ENCODE measurements at places on chromosomes 6 and 20.

DNA sequence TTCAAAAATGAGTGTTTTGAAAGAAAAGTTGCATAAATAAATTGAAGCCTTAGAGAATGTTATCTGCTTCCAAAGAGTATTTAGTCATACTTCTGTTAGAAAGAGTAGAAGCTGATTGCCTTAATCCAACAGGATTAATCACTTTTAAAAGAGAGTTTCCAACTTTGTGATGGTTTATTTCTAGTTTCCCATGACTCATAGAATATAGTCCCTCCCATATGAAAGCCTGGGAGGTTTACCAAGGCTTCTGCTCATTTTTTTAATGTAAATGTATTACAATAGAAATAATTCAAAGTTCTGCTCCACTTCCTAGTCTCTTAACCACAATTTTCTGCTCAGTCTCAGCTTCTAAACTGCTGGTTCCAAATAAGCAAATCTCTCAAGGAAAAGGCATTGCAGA lies 118.0 kb upstream of the IRAK1BP1 start:
- DNase-seq: no peak

GRCh38 chr6:6407071-6407741 lies 86.7 kb upstream of the F13A1 start:
- DNase-seq: peak; percentile 70

DNA sequence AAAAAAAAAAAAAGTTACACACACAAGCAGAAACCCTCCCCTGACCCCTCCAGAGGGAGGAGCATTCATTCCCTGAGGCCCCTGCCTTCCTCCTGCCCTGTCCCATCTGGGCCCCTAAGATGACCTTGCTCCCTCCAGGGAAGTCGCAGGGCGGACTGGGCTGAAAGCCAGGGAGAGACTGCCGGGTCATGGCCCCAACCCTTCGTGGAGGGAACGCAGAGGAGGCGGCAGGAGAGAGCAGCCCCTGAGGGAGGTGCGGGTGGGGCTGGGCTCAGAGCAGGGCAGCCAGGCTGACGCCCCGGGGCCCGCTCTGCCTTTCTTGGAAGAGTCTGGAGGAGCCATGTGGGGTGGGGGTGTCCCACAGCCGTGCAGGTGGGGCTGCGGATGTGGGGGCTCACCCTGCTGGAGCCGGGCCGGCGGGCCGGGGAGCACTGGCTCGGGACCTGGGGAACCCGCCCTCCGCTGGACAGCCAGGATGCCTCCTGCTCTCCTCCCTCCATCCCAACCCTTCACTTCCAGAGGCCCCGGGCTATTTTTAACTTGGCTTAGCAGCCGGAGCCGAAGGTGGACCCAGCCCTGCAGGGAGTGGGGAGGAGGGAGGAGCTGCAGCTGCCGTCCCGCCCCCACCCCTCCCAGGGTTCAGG lies 15.0 kb upstream of the ABHD16B start:
- no peak for DNase-seq

DNA sequence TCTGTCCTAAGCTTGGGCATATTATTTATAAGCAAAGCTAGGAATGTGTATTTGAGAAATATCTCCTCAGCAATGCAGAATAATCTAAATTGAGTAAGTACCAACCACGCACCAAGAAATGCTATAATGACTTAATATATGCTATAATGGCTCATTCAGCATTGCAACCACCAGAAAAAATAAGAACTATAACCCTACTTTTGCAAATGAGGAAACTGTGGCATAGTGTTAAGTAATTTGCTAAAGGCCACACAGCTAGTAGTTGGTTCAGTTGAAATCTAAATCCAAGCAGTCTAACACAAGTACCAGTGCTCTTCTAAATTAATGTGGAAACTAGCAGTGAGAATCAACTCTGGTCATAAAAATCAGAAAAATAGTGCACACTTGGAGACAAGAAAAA lies 35.7 kb downstream of the HBS1L start:
- DNase-seq: no peak

GRCh38 chr6:166830891-166831363 lies 125.4 kb downstream of the RNASET2 start:
- no peak for DNase-seq

GRCh38 chr6:43541774-43542471 lies 25.0 kb downstream of the POLR1C start:
- DNase-seq: no peak

- DNase-seq: no peak
Measured at GRCh38 chr20:5430670-5431069, 113.9 kb upstream of the PROKR2 start.

- DNase-seq: no peak
Measured at GRCh38 chr6:127971386-127971785, 70.5 kb upstream of the THEMIS start.

- DNase-seq: no peak
Measured at GRCh38 chr20:5497556-5497955, 180.8 kb upstream of the PROKR2 start.

GRCh38 chr6:165968408-165968807 lies 199.2 kb downstream of the TBXT start:
- no peak for DNase-seq

- no peak for DNase-seq
Measured at GRCh38 chr20:38833857-38834164, 28.3 kb downstream of the PPP1R16B start.

- peak; percentile 3 for DNase-seq
Measured at GRCh38 chr6:133240511-133241085, 559 bp upstream of the EYA4 start.

GRCh38 chr6:25899123-25899522 lies 25.1 kb upstream of the SLC17A3 start:
- DNase-seq: no peak

GRCh38 chr6:167442245-167442644 lies 117.4 kb downstream of the TTLL2 start:
- DNase-seq: no peak

DNA sequence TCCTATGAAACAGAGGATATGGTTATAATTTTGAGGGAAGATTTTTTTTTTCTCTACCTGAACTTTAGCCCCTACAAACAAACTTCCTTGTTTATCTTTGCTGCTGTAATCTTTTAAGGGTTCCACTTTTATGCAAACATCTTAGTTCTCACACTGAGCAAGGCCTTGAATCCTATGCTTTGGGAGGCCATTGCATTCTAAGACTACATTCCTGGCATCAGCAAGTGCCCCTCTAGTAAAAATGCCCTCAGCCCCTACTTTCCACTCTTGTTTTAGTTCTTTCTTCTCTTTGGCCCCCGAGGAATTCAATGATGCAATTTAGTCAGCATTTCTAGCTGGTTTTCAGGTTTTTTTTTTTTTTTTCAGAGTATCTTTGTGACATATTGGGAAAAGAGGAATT lies 8.1 kb upstream of the AHI1 start:
- no peak for DNase-seq

DNA sequence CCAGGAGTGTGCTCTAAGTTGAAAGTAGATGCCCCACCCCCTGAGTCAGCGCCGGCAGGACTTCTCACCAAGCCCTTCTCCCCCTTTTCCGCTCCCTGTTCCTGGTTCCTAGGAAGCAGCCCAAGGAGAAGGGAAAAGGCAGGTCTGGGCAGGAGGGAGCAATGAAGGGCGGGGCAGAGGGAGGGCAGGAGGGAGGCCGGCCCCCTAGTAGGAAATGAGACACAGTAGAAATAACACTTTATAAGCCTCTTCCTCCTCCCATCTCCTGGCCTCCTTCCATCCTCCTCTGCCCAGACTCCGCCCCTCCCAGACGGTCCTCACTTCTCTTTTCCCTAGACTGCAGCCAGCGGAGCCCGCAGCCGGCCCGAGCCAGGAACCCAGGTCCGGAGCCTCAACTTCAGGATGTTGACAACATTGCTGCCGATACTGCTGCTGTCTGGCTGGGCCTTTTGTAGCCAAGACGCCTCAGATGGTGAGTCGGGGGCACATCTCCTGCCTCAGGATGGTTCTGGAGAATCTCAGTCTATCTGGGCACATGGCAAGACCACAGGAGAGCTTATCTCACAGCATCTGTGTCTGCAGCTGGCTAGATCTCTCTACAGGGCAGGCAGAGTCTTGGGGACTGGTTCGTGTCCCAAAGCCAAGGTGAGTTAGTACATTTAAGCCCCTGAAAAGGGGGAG lies at the start of gene PROCR:
TSS of gene PROCR (plus strand) at position 320 of the 681 bp plus-strand sequence. CDS start at position 403, 83 bp downstream.
- no peak for DNase-seq

DNA sequence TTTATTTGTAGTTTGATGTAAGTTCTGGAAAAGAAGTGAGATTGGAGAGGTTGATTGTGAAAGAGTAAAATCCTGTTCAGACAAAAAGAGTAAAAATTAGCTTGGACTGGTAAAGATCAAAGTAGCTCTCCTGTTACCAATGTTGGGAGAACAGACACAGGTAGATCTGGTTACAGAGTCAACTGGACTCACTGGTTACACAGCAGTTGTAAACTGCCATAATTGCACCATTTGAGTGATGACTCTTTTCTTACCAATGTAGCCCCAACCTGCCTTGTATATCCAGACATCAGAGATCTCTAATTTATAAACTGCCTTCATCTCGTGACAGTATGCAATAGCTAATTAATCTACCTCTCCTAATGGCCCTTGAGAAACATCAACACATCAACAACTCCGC lies 165.6 kb upstream of the PRSS16 start:
- no peak for DNase-seq

DNA sequence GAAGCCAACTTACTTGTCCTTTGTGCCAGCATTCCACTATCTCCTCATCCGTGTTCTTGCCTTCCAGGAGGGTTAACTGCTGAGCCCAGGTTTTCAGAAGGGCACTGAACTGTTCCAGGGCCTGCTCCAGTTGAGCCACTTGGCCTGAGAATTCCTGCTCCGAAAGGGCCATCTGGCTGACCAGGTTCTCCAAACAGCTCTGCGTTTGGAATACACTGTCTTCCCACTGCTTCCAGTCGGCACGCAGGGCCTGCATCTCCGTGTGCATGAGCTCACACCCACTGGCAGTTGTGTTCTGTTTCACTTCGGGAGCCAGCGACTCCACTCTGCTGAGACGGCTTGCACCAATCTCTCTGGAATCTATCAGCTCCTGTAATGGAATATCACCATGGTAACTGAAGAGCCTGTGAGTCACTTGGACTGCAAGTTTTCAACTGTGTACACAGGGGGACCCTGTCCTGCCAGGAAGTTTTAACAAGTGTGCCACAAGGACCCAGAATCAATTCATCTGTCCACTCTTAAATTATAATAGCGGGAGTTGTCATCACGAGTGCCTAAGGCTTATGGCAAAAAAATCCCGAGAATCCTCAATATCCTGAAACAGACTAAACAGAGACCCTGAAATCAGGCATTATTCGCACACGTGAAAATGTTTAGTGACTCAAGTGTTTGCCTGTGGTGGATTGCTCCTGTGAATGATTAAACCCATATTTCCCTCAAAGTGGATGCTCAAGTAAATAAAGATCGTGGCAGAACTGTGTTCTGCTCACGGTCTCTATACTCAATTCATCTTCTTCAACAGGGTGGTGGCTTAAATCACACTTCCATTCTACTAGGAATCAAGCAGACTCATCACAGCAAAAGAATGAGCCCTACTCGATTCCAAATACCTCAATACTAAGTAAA lies 255.9 kb downstream of the SYNE1 start:
- DNase-seq: no peak

DNA sequence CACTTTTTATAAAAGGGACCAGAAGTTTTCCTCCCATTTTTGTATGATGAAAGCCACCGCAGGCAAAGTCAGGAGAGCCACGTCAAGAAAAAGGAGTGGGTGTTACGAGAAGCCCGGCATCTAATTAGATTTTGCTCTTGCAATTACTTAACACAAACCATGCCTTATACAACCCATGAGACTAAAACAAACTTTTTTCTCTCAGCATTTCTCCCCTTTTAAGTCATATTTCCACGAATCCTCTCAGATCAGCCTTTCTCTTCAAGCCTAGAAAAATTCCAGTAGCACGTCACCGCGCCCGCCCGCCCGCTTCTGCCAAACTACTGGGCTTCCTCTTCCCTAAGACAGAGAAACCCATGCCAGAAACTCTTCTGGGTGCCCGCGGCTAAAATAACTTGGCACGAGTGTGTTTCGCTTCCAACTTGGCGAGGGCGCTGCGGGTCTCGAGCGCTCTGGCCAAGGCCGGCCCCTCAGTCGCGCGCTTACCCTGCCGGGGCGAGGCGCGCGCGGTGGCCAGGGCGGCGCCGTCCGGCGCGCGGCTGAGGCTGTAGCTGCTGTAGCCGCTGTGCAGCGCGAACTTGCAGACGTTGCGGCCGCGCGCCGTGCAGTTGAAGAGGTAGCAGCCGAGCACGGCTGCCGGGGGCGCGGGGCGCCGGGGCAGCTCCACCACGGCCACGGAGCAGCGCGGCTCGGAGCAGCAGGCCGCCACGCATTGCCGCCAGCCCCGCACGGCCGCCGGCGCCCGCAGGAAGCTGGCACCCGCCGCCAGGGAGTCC lies 1.0 kb downstream of the LRP11 start:
- DNase-seq: peak; percentile 34

- no peak for DNase-seq
Measured at GRCh38 chr20:3616250-3616649, 46.9 kb downstream of the GFRA4 start.

DNA sequence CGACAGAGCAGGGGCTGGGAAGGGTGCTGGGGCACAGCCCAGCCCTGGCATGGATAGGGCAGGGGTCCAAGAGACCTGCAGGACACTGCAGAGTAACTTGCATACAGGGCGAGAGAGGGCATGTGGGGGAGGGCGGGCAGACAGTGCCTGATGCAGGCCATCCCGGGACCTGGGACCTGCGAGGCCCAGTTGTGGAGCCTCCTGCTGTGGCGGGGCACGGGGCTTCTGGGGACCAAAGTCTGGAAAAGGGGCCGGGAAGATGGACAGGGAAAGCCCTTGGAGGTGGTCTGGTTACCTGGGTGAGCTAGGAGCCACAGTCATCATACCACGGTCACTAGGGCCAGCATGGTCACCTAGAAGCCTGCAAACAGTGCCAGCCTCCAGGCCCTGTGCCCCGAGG lies 412 bp upstream of the TUBB1 start:
- DNase-seq: no peak

DNA sequence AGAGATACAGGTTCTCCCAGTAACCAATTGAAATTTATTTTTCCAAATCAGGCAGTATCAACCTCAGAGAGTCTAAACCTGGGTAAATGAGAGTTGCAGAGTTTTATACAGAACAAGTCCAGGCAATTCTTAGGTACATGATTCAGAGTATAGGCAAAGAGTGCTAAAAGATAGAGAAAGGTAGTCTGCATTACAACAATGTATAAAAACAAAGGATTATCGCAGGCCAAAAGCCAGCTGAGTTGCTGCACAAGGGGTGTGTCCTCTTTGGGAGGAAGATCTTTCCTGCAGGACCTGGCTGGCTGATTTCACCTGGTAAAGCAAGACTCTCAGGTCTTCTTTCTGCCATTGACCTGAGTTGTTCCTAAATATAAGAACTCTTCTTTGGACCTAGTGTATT lies 48.9 kb upstream of the ECHDC1 start:
- DNase-seq: no peak

- no peak for DNase-seq
Measured at GRCh38 chr6:166936079-166936787, 20.1 kb downstream of the RNASET2 start.

Data from germinal center (tissue), 1 donor.